Esophagus squamous epithelium (tissue), 5 donors: ENCODE measurements at places on chromosomes 2 and 18. TPM values are rescaled to one million over a fixed set of nuclear protein-coding genes. Genes with fewer than 3 reads are reported as not detected.

The UGT1A10 gene
- total RNA-seq = 45.0 TPM

The CREG2 gene
- total RNA-seq = 2.0 TPM

The TSPYL6 gene
- not detected for total RNA-seq

The METAP1D gene
- total RNA-seq = 5.9 TPM

The SOX11 gene
- not detected for total RNA-seq

The SGPP2 gene
- 59.4 TPM for total RNA-seq

The KIAA2012 gene
- not detected for total RNA-seq

The AQP12A gene
- not detected for total RNA-seq

The SLC5A7 gene
- not detected for total RNA-seq

The SLC4A3 gene
- 1.1 TPM for total RNA-seq
